ENCODE measurements at places on chromosomes 7 and 10.

GRCh38 chr7:105365541-105366534, 22.9 kb downstream of the SRPK2 start:
- no peak for DNase-seq

- no peak for DNase-seq
Measured at GRCh38 chr7:66739953-66740301, 606 bp upstream of the RABGEF1 start.

DNA sequence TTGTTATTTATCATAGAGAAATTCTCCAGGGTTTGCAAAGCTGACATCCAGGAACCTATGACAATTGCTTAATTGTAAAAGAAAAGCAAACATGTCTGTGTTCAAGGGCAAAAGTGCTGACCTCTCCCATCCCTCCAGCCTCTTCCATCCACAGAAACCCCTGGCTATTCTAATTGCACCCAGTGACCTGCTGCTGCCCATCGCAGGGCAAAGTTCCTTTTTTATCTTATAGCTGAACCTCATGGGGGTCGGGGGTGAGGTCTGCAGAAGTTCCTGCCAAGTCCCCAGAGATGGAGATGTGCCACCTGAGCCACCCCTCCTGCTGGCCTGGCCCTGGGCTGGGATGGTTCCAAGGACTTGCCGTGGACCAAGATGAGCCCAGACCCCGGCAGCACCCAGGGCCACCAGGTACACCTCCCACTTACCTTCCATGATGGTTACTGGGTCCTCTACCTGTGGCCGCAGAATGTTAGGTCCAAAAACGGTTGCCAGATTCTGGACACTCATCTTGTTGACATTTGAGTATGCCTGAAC, 146.5 kb downstream of the MAPK8 start:
- DNase-seq: no peak

DNA sequence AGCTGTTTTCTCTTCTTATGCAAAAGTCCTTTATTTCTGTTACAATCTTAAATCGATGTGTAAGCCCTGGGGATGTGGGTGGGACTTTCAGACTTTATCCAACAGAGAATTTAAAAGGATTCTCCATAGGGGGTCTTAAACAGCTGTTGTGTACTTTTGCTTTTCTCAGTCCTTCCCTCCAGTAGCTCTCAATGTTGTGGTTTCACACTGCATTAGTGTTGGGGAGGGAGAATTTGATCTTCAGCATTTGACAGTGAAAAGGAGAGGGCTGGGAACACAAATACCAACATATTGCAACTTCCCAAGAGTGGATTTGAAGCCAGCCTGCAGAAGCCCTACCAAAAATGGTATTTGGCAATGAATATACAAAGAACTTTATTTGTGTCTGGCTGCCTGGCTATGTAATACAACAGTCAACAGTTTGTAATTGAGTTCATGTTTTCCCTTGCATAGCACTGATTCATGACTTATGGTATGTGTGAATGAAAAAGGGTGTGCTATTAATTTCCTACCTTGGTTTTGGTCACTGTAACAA, 80.1 kb upstream of the CAPZA2 start:
- DNase-seq: no peak

GRCh38 chr10:44828508-44829142, 82.5 kb upstream of the TMEM72 start:
- no peak for DNase-seq

DNA sequence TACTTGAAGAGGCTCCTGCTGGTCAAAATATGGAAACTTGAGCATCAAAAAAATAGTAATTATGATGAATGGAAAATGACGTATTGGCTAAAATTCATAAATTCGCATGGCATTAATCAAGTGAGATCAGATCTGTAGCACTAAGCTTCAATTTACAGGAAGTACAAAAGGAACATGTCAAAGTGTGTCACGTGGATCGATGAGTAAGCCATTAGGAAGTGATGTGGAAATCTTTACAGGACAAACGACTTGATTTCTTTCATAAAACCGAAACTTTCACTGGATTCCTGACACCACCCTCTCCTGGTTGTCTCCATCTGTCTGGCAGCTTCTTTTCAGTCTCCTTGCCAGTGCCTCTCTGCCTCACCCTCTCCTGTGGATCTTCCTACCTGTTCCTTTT, 25.8 kb downstream of the AKR1C8 start:
- no peak for DNase-seq

DNA sequence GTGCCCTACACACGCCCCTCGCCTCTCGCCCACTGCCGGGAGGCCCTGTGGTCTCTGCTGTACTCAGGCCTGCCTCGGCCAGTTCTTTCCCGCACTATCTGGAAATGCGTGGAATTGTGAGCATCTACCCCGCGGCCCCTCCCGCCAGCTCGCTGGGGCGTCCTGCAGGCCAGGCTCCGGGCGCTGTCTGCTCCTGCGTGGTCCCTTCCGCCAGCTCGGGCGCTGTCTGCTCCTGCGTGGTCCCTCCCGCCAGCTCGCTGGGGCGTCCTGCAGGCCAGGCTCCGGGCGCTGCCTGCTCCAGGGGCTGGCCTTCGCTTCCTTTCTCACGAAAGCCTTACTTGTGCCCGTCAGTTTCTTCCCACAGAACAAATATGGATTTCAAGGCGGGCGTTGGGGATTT, 14.9 kb downstream of the GET4 start:
- DNase-seq: no peak

- DNase-seq: no peak
Measured at GRCh38 chr10:47224546-47225218, 75.3 kb upstream of the GDF10 start.
